ENCODE measurements at places on chromosomes 16 and 17. TPM values are rescaled to one million over a fixed set of nuclear protein-coding genes. Genes with fewer than 3 reads are reported as not detected.

The CD300LF gene
- not detected for total RNA-seq

The KRTAP9-2 gene
- total RNA-seq, result not detected

The SLFN11 gene
- 30.3 TPM for total RNA-seq

The RTN4RL1 gene
- 0.05 TPM for total RNA-seq

The TPSB2 gene
- total RNA-seq, result not detected

The TGFB1I1 gene
- 47.8 TPM for total RNA-seq

The EIF5A gene
- total RNA-seq, result 513 TPM

The HAGH gene
- total RNA-seq, result 57.3 TPM

The TERB1 gene
- not detected for total RNA-seq

The PCGF2 gene
- total RNA-seq, result 3.9 TPM

The LDHD gene
- total RNA-seq, result 1.8 TPM

The IGFBP4 gene
- total RNA-seq, result 302 TPM

The BCL6B gene
- total RNA-seq, result not detected

The EME1 gene
- total RNA-seq, result 0.59 TPM

The SLX4 gene
- total RNA-seq, result 4.8 TPM

The KRT20 gene
- total RNA-seq, result not detected

The CD300E gene
- total RNA-seq, result not detected

The NPTX1 gene
- total RNA-seq, result 10.4 TPM

The RGS11 gene
- 2.4 TPM for total RNA-seq

The MGAT5B gene
- 0.89 TPM for total RNA-seq

The CSH2 gene
- not detected for total RNA-seq

The SKA2 gene
- 43.1 TPM for total RNA-seq

The FN3K gene
- 10.4 TPM for total RNA-seq

The CRHR1 gene
- total RNA-seq, result not detected

The FOXL1 gene
- total RNA-seq, result 1.8 TPM

The STH gene
- total RNA-seq, result not detected

The KREMEN2 gene
- not detected for total RNA-seq

The PIK3R5 gene
- not detected for total RNA-seq

The SLX1A gene
- total RNA-seq, result 17.3 TPM

The TNFRSF12A gene
- total RNA-seq, result 333 TPM

The IRX6 gene
- total RNA-seq, result not detected

The GDPD3 gene
- total RNA-seq, result 0.78 TPM

The NPIPB13 gene
- 1.8 TPM for total RNA-seq

The G6PC1 gene
- total RNA-seq, result not detected

The UMOD gene
- not detected for total RNA-seq

The CDH3 gene
- 0.14 TPM for total RNA-seq

The SULT1A2 gene
- not detected for total RNA-seq

The TMIGD1 gene
- not detected for total RNA-seq

The NUPR1 gene
- total RNA-seq, result 5.4 TPM

The NACA2 gene
- total RNA-seq, result not detected

The MMP28 gene
- 1.3 TPM for total RNA-seq

The MEIOC gene
- total RNA-seq, result under 0.01 TPM

The CDC6 gene
- 2.1 TPM for total RNA-seq

The ZG16B gene
- total RNA-seq, result not detected

The SNF8 gene
- total RNA-seq, result 95.0 TPM

The KCNJ18 gene
- not detected for total RNA-seq

The GAS2L2 gene
- not detected for total RNA-seq

The PTX4 gene
- total RNA-seq, result not detected

The SBK1 gene
- total RNA-seq, result not detected

The CEP295NL gene
- 0.89 TPM for total RNA-seq

The RBFOX1 gene
- not detected for total RNA-seq
